ENCODE measurements at places on chromosomes 2 and 18.

DNA sequence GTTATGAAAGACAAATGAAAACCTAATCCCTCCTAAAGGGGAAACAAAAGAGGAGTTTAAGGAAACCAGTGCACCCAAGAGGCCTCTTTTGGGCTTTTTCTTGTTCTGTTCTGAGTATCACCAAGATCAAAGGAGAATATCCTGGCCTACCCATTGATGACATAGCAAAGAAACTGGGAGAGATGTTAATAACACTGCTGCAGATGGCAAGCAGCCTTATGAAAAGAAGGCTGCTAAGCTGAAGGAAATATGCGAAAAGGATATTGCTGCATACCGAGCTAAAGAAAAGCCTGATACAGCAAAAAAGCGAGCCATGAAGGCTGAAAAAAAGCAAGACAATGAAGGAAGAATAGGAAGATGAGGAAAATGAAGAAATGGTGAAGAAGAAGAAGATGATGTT is 23.6 kb upstream of the STAT4 start:
- DNase-seq = no peak

DNA sequence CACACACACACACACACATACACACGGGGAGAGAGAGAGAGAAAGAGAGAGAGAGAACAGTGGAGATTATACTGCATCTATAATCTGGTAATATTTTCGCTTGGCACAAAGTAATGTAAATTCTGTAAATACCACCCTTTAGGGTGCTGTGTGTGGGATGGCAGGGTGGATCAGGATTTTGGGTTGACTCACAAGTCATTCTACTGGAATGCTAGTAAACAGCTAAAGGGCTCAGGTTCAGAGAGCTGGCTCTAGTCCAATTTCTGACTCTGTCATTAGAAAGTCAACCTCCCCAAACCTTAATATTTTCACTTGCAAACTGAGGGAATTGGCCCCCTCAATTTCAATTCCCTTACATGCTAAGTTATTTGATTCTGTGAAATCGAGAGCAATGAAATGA is 308.3 kb downstream of the TSN start:
- no peak for DNase-seq

- DNase-seq = no peak
Measured at GRCh38 chr2:67216881-67217280, 180.3 kb upstream of the ETAA1 start.

DNA sequence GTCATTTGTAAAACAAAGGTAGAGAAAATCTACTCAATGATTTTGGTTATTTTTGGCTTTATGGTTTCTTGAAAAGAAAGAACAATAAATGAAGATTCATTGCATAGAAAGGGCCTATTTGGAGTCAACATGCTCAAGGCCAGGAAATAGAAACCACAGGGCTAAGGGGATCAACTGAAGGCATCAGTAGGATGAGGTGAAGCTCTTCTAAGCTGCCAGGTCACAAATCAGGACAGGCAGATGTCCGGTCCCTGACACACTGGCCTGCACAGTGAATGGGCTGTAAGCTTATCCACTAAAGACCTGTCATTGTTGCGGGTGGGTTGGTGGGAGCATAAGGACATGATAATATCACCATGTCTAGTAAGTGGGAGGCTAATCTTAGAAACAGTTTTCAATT is 31.6 kb upstream of the RNF138 start:
- DNase-seq = no peak

DNA sequence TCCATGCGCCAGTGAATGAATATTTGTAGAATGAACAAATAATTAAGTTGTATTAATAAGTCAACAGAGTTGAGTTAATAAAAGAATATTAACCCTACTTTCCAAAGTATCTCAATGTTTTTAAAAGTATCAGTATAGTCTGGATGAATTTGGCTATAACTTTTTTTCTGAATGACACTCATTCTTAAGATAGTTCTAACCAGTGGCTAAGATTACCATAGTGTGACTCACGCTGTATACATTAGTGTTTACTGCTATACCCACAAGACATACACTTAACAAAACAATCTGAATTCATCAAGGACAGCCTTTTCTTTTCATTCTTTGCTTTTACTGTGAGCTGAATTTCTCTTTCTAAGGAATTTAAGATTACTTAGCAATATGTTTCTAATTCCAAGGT is 77.0 kb upstream of the PDE1A start:
- DNase-seq = no peak

GRCh38 chr18:25503567-25504081 is 151.7 kb upstream of the ZNF521 start:
- peak; percentile 47 for DNase-seq

GRCh38 chr2:32446369-32446768 is 89.5 kb downstream of the BIRC6 start:
- no peak for DNase-seq

DNA sequence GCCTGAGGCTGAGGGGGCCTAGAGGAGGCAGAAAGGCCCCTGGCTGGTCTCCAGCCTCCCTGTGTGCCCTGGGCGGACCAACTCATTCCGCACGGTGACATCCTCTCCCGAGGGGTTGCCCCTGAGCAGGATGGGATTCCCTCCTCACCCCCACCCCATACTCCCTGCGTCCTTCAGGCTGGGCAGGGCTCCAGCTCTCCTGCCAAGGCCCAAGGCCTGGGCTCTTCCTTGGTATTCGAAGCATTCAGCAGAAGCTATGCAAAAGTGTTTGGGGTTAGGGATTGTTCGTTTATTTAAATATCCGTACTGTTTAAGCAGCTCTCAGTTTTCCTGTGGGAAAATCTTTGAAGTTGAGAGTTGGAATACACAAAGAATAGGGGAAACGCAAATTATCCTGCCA is 113.1 kb upstream of the RAB12 start:
- no peak for DNase-seq

GRCh38 chr2:73739101-73739500 is 2.0 kb upstream of the TPRKB start:
- no peak for DNase-seq

- DNase-seq = no peak
Measured at GRCh38 chr18:47587587-47587986, 336.1 kb upstream of the SKOR2 start.

Measured in suppressor macrophage treated with lipopolysaccharide for 1 hour (primary cell).